GM23338 (cell line): ENCODE measurements at places on chromosomes 16 and 17.

DNA sequence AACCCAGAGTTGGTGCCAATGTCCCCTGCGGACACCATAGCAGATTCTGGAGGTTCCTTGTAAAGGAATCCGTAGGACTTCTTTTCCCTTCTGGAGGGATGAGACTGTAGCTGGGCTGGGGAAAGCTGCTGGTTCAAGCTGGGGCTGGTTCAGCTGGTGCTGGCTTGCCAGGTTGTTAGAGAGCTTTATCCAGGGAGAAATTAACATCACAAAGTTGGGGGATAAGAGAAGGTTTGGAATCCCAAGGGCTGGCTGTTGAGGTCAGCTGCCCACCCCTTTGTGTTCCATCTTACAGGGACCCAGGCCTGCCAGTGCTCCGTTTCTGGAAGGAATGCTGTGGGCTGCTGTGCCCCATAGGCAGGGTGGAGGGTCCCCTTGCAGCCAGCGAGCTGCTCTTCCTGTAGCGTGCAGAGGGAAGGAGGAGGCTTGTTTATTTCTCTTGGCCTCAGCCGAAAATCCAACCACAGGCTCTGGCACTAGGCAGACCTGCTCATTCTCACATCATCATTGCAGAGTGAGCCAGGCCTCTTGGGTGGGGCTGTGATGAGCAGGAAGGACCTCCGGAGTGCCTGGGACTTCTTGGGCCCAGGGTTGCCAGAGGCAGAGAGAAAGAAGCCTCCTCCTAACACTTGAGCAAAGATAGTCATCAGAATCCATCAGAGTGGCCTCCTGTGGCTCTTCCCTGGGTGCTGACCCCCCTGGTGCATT is 251.1 kb downstream of the SEC14L1 start:
- DNase-seq = peak; percentile 88

- DNase-seq = no peak
These were observed 544.6 kb downstream of the CDH13 start for GRCh38 chr16:83171396-83171795.

DNA sequence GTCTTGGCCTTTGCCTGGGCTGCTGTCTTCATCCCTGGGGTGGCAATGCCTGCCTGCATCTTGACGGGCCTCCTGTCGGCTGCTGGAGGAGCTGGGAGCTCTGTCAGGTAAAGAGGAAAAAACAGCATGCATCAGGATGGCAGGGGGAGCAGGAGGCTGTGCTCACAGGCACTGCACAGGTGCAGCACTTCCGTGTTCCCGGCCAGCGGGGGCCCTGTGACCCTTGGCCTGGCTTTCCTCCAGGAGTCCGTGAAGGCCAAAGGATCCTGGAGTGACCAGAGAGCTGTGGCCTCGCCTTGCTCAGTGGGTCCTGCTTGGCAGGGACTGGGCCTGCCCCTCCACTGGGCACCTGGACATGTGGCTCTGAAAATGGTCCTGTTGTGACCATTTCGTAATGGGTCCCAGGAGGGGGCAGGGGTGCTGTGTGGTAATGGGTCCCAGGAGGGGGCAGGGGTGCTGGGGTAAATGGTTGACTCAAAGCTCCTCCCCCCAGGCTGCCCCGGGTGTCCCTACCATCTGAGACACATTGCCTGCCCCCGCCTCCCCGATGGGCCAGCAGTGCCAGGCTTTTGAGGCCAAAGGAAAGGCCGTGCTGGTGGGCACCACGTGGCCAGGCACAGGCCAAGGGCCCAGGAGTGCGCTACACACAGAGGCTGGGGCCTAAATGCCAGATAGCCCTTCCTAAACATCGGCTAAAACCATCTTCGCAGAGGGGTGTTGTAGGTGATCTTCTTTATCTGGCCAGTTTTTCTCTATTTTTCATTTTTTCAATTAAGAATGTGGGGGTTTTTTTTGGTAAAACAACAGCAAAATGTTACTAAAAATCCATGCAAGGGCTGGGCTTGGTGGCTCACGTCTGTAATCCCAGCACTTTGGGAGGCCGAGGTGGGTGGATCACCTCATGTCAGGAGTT is 4.0 kb upstream of the FASN start:
- DNase-seq = no peak

GRCh38 chr17:45405250-45406086 is 27.2 kb downstream of the ARHGAP27 start:
- peak; percentile 99 for DNase-seq

DNA sequence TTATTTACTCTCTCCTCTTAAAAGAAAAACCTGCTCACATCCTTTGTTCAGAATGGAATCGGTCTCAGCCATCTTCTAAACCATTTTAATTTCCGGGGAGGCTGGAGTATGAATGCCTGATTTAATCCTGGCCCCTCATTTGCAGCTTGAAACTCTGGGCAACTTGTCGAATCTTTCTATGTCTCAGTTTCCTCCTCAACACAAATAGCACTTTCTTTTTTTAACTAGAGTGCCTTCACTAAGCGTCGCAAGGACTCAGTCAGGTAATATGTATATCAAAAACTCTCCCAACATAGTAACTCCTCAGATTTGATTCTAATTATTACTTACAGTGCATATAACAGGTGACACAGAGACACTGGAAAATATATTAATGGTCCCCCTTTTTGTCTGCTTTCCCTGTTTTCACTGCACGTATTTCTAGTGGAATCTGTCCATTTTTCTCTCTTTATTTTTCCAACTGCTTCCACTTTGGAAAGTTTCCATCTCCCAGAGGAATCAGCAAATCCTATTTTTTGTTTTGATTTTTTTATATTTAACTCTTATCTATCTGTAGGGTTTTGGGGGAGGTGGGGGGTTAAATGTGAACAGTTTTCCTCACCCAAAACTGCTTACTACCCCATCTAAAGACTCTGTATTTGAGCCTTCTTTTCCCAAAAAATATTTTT is 18.6 kb downstream of the SNN start:
- DNase-seq = no peak
